Stimulated activated CD4-positive, alpha-beta T cell treated with anti-CD3 and anti-CD28 coated beads, Interleukin-1b, Interleukin-23, amount 100 ng/mL, for 1 hour (primary cell): ENCODE measurements at places on chromosomes 16 and 17.

GRCh38 chr17:42287977-42288802 is at the start of gene STAT5A:
Gene STAT5A (plus strand): TSS chr17:42288498. CDS start chr17:42289412, 914 bp downstream.
- DNase-seq = peak; percentile 55

DNA sequence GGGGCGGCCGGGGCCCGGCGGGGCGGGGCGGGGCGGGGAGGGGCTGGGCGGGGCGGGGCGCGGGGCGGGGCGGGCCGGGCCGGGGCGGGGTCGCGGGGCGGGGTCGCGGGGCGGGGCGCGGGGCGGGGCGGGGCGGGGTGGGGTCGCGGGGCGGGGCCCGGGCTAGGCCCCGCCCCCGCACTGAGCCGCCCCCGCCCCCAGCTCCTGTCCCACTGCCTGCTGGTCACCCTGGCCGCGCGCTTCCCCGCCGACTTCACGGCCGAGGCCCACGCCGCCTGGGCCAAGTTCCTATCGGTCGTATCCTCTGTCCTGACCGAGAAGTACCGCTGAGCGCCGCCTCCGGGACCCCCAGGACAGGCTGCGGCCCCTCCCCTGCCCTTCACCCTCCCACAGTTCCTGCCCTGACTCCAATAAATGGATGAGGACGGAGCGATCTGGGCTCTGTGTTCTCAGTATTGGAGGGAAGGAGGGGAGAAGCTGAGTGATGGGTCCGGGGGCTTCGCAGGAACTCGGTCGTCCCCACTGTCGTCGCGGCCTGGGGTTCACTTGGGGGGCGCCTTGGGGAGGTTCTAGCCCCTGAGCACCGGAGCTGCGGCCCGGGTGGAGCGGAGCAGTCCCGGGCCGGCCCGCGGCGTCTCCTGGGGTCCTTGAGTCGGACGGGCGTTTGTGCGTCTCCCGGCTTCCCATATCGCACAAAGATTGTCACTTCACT is 795 bp upstream of the HBM start:
- DNase-seq = no peak

DNA sequence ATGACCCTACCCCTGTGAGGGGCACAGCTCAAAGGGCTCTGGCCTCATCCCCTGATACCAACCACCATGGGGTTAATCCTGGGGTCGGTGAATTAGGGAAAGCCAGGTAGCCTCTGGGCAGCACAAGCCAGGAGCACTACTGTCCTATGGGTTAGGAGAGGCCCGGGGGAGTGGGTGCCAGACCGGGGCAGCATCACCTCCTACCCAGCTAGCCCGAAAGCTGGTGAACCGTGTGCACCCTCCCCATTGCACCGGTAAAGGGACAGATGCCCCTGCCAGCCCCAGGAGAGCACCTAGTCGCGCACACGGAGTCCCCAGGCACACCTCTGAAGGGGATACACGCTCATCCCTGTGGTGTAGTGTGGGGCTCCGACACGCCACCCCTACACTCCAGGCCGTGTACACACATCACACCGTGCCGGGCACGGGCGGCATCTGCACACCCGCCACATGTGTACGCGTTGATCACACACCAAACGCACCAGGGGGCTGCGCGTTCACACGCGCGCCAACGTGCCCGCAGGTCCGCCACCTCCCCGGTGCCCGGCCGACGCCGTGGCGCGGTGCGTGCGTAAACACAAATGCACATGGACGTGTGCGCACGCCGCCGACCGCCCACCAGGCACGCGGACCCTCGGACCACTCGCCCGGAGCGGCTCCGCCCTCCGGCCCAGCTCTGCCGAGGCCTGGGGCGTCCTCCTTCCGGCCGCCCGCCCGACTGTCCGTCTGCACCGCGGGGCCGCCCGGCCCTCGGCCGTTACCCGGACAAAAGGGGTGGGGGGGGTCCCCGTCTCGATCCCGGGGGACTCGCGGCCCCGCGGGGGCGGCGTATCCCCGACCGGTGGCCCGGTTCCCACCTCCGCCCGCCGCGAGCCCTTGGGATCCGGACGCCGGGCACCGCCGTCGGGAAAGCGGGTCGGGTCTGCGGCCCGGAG is 785 bp downstream of the UBALD1 start:
- DNase-seq = peak; percentile 12

GRCh38 chr16:14300705-14301168 is 229.6 kb downstream of the MRTFB start:
- no peak for DNase-seq

DNA sequence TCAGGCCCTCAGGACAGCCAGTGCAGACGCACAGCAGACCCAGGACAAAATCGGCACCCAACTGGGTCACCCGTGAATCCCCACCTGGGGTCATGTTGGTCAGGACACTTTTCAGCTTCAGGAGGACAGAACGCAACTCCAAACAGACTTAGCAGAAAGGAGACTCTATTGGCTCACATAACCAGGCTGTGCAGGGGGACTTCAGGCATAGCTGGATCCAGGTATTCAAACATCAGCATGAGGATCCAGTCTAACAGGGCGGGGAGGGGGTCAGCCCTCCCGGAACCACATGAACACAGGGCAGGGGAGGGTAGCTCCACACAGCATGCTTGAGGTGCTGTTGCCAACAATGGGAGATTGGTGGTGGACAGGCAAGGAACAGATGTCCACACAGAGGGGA is 22.0 kb downstream of the ZNF469 start:
- no peak for DNase-seq

- DNase-seq = no peak
Measured at GRCh38 chr16:50555952-50556673, 7.9 kb downstream of the NKD1 start.

- DNase-seq = no peak
Measured at GRCh38 chr16:2028620-2029220, 2.0 kb downstream of the NHERF2 start.

GRCh38 chr17:77188084-77189066 is 47.6 kb downstream of the SEC14L1 start:
- DNase-seq = no peak

- no peak for DNase-seq
Measured at GRCh38 chr16:14041164-14041563, 30.0 kb upstream of the MRTFB start.

DNA sequence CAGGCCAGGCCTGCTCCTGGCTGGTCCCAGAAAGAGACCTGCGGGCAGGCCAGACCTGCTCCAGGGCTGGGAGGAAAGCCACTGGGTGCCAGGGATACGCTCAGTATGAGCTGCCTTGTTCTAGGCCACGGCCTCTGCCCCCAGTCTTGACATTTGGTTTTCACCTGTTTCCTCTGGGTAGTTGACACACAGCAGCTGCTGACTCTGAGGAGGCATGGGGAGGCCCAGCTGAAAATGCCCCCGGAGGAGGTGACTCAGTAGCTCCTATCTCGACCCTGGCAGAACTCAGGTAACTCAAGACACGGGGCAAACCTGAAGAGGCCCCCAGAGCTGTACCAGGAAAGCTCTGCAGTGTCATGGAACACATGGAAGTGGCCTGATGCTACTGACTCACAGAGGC is 13.9 kb upstream of the ADGRG1 start:
- no peak for DNase-seq

DNA sequence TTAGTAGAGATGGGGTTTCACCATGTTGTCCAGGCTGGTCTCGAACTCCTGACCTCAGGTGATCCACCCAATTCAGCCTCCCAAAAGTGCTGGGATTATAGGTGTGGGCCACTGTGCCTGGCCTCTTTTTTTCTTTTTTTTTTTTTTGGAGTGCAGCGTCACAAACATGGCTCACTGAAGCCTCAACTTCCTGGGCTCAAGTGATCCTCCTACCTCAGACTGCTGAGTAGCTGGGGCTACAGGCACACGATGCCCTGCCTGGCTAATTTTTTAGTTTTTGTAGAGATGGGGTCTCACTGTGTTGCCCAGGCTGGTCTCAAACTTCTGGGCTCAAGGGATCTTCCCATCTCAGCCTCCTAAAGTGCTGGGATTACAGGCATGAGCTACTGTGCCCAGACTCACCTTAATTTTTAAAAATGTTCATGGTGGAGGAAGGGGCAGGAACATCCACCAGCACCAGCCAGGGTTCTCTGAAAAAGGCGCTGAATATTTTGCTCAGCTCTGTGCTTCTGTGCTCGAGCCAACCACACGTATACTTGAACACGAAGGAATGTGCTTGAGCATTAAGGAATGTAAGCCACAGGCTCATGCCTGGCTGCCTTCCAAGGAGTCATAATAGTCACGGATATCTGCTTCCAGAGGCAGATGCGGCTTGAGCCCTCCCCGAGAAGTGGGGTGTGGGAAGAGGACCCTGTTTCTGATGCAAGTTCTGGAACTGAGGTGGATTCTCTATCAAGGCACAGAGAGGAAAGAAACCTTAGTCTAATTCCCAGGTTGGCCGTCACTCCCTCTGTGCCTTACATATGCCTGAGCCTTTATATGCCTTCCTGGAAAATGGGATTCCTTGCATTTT is 65.5 kb upstream of the CREBBP start:
- no peak for DNase-seq

DNA sequence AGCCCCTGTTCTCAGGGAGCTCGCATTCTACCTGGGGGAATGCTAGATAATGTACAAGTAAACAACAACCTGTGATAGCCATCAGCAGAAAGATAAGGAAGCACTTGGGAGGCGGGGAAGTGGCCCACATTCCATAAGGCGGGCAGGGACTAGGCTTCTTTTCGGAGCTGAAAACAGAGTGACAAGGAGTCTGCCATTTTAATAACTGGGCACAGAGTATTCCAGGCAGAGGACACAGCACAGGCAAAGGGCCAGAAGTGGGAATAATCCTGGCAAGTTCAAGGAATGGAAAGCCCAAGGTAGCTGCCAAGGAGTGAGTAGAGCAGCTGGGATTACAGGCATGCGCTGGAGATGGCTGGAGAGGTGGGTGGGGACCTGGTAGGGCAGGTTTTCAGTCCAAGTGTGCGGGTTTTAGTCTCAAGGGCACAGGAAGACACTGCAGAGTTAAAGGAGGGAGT is 24.3 kb downstream of the USP43 start:
- DNase-seq = no peak

- DNase-seq = no peak
Measured at GRCh38 chr16:73915935-73916334, 380.7 kb upstream of the PSMD7 start.

- no peak for DNase-seq
Measured at GRCh38 chr17:47820033-47820789, 1.4 kb downstream of the OSBPL7 start.

GRCh38 chr16:14338969-14339368 is 267.9 kb downstream of the MRTFB start:
- DNase-seq = no peak

- no peak for DNase-seq
Measured at GRCh38 chr16:83586461-83587200, 221.1 kb upstream of the HSBP1 start.

DNA sequence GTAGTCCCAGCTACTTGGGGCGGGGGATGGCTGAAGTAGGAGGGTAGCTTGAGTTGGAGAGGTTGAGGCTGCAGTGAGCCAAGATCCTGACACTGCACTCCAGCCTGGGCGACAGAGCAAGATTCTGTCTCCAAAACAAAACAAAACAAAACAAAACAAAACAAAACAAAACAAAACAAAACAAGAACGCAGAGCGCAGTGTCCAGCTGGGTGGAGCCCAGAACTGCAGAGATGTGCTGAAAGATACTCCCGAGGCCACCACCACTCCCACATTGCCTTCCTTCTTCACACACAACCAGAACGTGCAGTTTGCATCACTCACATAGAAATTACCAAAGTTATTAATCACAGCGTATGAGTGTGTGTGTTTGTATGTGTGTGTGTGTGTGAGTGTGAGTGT is 222.9 kb upstream of the ASIC2 start:
- no peak for DNase-seq

- DNase-seq = no peak
Measured at GRCh38 chr16:31080756-31081419, 6.7 kb downstream of the ZNF646 start.

DNA sequence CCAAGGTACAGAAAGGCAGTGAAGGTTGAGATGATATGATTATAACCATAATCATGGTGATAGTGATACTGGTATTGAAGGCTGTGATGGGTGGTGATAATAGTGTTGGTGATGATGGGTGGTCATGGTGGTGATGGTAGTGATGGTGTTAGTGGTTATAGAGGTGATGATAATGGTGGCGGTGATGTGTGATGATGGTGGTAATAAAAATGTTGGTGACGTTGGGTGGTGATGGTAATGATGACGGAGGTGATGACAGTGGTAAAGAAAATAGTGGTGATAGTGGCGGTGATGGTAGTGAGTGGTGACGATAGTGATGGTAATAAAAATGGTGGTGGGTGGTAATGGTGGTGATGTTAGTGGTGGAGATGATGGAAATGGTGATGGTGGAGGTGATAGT is 65.1 kb upstream of the KDM8 start:
- DNase-seq = no peak

- no peak for DNase-seq
Measured at GRCh38 chr16:79463841-79464240, 136.7 kb downstream of the MAF start.

- no peak for DNase-seq
Measured at GRCh38 chr16:4232541-4233386, 9.1 kb downstream of the SRL start.

DNA sequence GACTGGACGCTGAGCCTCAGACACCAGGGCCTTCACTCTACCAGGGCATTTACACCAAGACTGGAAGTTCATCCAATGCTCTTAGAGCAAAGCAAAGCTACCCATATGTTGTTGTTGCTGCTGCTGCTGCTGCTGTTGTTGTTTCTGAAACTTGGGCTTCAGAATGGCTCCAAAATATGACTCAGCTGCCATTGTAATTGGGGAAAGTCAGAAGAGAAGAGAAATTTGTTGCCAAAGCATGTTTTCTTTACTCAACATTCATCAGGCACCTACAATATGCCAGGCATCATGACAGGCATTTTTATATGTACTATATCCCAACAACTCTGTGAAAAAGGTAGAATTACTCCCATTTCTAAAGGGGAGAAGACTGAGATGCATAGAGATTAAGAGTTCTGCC is 11.9 kb downstream of the KRT32 start:
- no peak for DNase-seq

- no peak for DNase-seq
Measured at GRCh38 chr17:79798299-79799173, 1.7 kb upstream of the CBX8 start.

GRCh38 chr16:87806641-87807546 is 41.1 kb upstream of the KLHDC4 start:
- no peak for DNase-seq

GRCh38 chr16:74844041-74844980 is 69.7 kb upstream of the FA2H start:
- DNase-seq = no peak

DNA sequence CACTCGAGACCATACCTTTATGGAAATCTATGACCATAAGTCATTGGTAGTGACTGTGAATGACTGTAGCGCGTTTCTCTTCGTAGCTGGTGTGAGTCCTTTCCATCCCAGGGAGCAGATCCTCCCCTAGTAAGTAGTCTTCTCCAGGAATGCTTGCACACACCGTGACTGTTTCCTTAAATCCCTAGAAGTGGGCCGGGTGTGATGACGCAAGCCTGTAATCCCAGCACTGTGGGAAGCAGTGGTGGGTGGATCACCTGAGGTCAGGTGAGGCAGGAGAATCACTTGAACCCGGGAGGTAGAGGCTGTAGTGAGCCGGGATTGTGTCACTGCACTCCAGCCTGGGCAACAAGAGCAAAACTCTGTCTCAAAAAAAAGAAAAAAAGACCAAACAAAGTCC is 70.6 kb downstream of the CRISPLD2 start:
- no peak for DNase-seq

GRCh38 chr16:349211-349610 is 3.3 kb downstream of the AXIN1 start:
- DNase-seq = no peak

GRCh38 chr17:81865733-81866439 is 5.3 kb downstream of the ARHGDIA start:
- no peak for DNase-seq
